ENCODE measurements at places on chromosomes 2 and 18.

GRCh38 chr18:39134255-39134654 is 1568.7 kb upstream of the CELF4 start:
- no peak for DNase-seq

DNA sequence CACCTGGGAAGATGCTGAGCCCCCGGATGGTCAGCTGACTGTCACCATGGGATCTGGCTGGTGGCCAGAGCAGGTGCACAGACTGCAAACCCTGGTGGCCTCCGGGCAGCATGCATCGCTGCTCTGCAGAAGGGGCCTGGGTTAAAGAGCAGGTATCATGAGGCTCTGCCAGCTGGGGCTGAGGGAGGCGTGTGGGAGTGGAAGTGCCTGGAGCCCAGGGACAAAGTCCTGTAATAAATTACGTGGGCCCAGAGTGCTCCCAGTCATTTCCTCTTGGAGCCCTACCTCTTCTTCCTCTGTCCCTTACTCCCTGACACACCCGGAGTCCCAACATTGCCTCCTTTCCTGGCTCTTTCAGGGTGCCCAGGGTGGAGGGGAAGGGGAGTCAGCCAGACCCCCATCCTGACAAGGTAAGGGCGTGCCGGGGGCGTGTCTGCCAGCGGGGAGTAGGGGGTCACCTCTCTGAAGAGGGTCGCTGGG is at the start of gene MYO7B:
Gene MYO7B (plus strand): TSS at position 262 of the 480 bp plus-strand sequence. CDS start 24,040 bp downstream, outside the sequence.
- no peak for DNase-seq

DNA sequence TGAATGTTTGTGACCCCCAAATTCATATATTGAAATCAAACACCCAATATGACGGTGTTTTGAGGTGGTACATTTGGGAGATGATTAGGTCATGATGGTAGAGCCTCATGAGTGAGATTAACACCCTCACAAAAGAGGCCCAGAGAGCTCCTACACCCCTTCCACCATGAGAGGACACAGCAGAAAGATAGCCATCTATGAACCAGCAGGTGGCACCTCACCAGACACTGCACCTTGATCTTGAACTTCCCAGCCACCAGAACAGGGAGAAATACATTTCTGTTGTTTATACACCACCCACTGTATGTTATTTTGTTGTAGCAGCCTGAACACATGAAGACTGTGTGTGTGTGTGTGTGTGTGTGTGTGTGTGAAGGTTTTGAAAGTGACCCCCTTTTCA is 58.1 kb downstream of the ST3GAL5 start:
- DNase-seq = no peak

GRCh38 chr2:8515864-8516533 is 165.9 kb upstream of the ID2 start:
- DNase-seq = peak; percentile 40

- DNase-seq = no peak
These were observed 1311.7 kb upstream of the NXPH2 start for GRCh38 chr2:140091926-140092325.

DNA sequence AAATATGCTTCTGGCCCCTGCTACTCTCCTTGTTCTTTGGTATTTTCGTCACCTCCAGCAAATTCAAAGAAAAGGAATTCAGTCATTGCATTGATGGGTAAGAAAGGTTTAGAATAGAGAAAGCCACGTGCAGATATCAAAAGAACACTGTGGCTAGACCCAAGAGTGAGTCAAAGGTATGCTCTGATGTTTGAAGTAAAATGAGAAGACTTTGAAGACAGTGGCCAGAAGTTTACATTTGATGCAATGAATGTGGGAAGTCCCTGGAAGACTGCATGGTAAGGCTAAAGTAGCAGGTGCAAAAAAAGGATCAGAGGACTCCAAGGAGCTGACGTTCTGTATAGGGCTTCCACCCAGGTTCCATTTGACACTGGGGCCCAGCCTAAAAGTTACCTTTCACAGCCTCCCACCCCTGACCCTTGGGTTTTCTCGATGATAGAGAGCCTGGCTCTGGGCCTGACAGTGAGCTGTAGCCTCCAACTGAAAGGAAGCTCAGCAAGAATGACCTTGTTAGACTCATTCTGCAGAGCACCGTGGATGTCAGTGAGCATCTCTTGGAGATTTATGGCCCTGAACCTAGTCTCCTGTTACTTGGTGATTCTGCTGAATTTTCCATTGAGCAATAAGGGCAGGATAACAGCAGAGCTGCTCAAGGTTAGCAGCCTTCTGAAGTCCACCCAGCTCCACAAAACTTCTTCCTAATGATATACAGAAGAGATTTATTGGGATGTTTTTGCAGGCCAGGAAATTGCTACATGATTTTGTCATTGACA is 223.7 kb upstream of the RBBP8 start:
- DNase-seq = no peak

DNA sequence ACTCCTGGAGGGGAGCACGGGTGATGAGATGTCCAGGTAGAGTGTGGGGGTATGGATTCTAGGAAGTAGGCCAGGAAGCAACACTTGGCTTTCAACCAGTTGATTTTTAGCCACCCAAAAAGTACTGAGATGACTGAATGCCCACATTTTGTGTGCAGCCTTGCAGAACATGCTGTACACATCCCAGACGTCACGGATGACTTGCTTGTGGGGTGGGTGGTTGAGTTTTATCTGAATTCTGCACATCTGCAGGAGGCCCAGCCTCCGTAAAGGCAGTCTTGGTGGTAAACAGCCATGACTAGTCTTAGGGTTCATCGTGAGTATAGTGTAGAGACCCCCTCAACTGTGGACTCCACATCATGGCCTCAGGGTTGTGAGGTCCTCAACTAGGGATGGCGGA is 53.3 kb upstream of the CCDC195 start:
- no peak for DNase-seq

DNA sequence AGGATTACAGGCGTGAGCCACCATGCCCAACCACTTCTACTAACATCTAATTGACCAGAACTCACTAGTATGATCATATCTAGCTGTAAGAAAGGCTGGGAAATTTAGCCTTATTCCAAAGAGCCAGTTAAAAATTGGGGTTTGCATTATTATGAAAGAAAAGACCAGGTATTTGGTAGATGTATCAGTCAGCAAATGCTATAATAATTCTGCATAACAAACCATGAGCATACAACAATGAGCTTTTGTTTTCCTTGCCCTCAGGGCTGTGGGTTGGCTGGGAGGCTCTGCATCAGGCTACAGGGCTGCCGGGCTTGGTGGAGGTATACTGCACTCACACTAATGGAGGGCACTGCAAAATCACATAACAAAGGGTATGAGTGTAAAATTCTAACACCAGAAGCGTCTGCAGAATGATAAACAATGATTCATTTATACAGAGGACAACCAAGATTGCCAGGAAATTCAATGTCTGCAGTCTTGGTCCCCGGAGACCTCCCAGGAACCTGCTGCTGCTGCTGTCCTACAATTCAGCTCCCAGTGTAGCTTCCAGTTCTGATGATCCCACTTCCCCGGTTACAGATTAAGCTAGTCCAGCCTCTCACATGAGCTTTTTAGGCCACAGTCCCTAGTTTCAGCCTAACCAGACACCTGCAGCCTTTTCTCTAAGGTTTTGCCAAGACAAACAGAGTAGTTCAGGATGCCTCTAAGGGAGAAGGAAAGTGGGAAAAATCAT is 32.2 kb upstream of the ST3GAL5 start:
- DNase-seq = no peak

- peak; percentile 93 for DNase-seq
These were observed at the start of gene PDCL3 for GRCh38 chr2:100562613-100563406. PDCL3 (plus strand) TSS chr2:100562993; CDS start chr2:100563068, 75 bp downstream.

- no peak for DNase-seq
These were observed 49.0 kb upstream of the TMEM87B start for GRCh38 chr2:112006076-112006410.

- DNase-seq = no peak
These were observed 42.4 kb upstream of the SLC1A4 start for GRCh38 chr2:64946769-64947247.

DNA sequence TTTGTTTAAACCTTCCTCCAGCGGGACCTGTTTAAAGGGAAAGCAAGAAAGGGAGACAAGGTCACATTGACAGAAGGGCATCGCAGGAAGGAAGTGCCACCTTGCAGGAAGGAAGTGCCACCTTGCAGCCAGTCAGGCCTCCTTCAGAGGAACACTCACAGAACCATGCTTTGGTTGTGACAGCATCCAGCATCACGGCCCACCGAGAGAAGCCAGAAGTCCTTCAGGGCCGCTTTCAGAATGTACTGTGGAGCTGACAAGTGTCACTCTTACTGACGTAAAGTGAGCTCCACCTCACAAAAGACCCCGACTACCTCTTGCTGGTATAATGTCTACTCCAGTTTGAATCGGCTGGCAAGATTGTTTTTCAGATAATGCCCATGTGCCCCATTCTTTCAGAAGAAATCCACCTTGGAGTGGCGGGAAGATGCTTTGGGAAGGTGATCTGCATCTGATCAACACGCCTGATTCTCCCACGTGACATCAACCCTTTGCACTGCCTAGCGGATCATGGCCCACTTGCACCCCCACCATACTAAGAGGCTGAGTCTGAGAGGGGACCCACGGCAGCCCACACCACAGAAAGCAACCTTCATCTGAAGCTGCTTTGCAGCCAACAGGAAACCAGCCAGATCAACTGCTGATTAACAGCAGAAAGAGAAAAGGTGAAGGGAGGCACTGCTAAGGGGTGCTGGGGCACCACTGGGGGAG is 99.8 kb downstream of the UXS1 start:
- DNase-seq = peak; percentile 55

DNA sequence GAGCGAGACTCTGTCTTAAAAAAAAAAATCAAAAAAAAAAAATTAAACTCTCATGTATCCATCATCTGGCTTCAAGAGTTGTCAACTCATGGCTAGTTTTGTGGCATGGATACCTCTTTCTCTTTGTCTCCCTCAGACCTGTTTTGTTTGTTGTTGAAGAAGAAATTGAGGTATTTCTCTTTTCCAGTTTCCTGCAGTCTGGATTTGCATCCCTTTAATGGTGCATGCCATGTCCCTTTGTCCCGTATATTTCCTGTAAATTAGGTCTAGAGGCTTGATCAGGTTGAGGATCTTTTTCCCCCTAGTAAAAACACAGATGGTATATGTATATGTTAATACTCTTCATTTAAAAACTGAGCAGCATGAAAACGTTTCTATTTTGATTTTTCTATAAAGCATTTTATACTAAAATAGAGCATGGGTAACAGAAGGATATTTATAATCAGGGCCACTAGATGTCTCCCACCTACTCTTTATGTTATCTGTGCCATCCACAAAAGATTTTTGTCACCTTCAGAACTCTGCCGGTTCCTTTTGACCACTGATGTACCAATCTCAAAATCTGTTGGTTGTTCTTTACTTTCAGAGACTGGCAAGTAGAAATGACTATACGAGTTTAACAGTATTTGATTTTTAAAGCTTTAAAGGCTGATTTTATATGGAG is 80.1 kb downstream of the GALNT1 start:
- DNase-seq = no peak

DNA sequence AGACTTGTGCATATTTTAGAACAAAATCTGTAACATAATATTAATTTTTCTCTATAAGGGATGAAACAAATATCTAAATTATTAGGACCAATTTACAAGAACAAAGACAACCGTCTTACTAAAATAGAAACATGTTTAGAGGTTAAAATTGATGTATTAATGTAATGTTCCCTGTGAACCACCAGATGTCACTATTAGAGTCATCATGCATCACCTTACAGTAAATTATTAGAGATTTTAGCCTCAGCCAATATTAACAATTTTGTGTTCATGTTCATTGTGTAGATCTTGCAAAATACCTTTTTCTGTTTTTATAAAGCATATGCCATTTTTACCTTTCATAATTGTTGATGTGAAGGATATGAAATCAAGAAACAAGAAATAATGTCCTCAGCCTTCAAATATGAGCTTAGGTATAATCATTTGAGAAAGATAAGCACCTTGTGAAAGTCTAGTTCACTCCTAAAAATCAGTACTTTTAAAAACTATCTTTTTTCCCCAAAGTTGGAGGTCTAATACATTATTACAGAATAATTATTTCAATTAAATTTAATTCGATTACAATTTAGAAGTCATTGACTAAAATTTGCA is 344.3 kb upstream of the KCNH7 start:
- no peak for DNase-seq

GRCh38 chr2:199590321-199591203 is 132.8 kb upstream of the SATB2 start:
- DNase-seq = no peak
